ENCODE measurements at places on chromosomes 3 and 15.
A peak's percentile ranks its signal among the peaks of the same experiment; 100 is the strongest.

DNA sequence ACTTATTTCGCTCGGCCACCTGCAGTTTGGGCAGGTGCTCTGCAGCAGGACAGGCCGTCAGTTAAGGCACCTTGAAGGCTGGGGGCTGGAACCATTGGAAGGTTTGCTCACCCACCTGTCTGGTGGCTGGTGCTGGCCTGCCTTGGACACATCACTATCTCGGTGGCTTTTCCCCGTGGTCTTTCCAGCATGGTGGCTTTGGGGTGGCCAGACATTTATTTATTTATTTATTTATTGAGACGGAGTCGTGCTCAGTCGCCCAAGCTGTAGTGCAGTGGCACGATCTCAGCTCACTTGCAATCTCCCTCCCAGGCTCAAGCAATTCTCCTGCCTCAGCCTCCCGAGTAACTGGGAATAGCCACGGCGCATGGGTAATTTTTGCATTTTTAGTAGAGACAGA lies 11.7 kb downstream of the ISG20 start:
- no peak for DNase-seq

GRCh38 chr15:79656151-79657000 lies 224.2 kb downstream of the MINAR1 start:
- DNase-seq = no peak

GRCh38 chr3:60313231-60313798 lies 937.9 kb downstream of the FHIT start:
- no peak for DNase-seq

- DNase-seq = no peak
Observed at GRCh38 chr3:56811546-56812202, 9.9 kb upstream of the ARHGEF3 start.

- DNase-seq = no peak
Observed at GRCh38 chr3:160454995-160455394, 5.4 kb upstream of the TRIM59 start.

GRCh38 chr15:96514607-96515285 lies 184.2 kb downstream of the NR2F2 start:
- DNase-seq = no peak

DNA sequence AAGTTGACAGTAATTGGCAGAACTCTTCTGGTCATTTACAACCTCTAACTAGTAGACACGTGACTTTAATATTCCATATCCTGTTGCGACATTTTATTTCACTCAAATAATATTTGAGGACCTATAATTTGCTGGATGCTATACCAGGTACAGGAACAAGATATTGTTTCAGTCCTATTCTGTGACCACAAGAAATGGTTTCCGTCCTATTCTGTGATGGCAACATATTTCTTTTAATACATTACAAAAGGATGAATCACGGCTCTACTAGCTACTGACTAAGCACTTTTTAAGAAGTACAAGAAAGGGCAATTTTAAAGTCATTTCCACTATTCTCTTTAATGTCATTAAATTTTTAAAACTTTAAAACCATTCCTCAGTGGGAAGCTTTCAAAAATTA lies 400.2 kb downstream of the CNTN3 start:
- no peak for DNase-seq

DNA sequence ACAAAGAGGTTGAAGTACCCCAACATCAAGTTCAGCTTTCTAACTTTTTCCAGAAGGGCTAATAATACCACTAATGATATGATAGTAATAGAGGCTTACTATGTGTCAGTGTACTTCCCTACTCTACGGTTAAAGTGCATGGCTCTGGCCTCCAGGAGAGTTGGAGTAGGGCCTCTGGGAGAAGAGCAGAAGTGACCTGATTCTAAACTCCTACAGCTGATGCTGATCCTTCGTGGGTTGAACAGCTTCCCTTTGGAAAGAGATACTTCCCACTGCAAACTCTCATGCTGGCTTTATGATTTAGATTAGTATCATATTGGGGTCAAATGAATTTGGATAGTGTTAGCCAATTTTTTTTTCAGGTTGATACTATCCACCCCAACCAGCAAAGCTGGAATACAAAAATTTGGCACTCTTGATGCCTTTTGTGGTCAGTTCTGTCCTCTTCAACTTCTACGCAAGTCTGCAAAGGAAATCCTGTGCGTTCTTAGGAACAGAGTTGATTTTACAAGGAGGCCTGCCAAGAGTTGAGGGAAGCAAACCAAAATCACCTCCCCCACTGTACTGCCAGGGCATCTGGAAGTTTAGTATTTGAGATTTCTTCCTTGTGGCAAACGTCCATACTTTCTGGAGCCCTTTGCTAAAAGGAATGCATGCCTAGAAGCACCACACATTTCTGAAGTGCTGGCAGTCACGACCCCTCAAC lies 17.8 kb downstream of the TMEM212 start:
- DNase-seq = no peak

GRCh38 chr15:73247331-73247730 lies 121.4 kb downstream of the HCN4 start:
- no peak for DNase-seq

GRCh38 chr3:43256714-43257461 lies 29.5 kb upstream of the SNRK start:
- DNase-seq = no peak

DNA sequence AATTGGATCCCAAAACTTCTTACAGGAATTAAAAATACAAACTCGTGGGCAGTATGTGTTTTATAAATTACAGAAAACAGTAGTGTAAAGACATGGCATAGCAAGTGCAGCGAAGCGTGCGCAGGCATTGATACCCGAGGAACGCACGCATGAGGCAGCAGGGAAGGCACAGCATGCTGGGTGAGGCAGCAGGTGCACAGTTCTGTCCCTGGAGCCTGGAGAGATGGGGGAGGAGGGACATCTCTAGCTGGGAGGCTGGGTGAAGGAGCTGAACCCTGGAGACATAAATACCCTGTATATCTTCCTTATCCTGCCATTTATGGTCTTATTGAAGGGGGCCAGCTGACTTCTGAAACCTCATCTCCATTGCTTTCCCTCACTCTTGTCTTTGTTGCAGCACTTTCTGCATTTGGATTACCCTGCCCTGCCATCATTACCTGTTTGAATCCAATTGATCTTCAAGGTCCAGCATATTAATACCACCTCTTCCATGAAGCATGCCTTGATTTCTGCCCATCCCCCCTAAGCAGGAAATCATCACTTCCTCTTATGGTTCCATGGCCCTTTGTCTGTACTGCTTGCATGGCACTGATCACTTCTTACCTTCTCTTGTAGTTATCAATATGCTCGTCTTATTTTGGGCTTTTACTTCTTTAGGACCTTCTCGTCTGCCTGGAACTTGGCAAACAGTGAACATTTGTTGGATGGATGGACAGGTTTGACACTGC lies 20.5 kb downstream of the LPP start:
- no peak for DNase-seq

DNA sequence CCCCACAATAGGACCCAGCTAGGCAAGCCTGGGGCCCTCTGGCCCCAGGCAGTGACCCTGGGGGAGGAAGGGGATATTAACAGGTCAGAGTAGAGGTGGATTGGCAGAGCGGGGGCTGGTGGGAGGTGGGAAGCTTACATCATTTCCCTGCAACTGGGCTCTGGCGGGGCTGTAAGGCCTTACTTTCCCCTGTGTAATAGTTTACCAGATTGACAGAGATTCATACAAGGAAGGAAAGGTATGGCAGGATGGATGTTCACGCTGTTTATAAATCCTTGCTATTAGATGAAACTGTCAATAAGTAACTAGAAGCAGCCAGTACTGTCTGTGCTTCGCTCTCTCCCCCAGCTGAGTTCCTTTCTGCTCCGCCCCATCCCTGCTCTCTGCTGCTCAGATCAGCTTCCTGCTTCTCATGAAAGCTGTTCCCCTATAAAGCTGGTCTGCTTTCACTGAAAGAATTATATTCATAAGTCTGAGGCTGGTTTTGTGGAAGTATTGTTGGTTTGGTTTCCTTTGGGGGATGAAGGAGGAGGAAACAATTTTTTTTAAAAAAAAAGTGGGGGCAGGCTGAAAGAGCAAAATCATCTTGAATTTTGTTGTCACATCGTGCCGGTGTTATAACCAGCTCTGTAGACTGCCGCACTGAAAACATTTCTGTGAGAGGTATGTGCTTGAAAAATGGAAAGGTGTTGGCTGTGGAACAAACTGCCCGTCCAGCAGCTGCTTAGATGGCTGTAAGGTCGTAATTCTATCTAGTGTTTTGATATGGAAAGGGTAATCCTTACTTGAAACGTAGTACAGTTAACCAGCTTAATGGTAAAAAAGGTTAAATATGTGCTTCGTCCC lies 76.4 kb downstream of the BBX start:
- peak; percentile 62 for DNase-seq

GRCh38 chr3:10310578-10310977 lies 10.3 kb downstream of the SEC13 start:
- no peak for DNase-seq

DNA sequence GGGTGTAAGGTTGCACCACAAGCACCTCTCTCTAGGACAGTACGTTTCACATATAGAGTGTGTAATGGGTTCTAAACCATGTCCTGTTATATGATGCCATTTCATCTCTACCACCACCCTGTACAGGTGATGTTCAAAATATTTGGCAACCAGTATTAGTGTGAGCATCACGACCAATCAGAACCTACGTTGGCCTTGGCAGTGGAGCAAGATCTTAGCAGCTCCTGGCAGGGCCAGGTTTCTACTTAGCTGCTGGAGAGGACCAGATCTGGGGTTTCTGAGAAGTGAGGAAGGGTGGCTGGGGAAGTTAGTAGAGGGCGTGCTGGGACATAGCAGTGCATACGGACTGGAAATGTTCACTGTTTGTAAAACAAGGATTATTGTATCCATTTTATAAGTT lies 23.1 kb upstream of the MITF start:
- no peak for DNase-seq

GRCh38 chr3:127172781-127173515 lies 20.0 kb upstream of the PRR23E start:
- no peak for DNase-seq
